Right renal pelvis (tissue), 4 donors: ENCODE measurements at places on chromosomes 11 and 22. TPM values are rescaled to one million over a fixed set of nuclear protein-coding genes. Genes with fewer than 3 reads are reported as not detected.

DNA sequence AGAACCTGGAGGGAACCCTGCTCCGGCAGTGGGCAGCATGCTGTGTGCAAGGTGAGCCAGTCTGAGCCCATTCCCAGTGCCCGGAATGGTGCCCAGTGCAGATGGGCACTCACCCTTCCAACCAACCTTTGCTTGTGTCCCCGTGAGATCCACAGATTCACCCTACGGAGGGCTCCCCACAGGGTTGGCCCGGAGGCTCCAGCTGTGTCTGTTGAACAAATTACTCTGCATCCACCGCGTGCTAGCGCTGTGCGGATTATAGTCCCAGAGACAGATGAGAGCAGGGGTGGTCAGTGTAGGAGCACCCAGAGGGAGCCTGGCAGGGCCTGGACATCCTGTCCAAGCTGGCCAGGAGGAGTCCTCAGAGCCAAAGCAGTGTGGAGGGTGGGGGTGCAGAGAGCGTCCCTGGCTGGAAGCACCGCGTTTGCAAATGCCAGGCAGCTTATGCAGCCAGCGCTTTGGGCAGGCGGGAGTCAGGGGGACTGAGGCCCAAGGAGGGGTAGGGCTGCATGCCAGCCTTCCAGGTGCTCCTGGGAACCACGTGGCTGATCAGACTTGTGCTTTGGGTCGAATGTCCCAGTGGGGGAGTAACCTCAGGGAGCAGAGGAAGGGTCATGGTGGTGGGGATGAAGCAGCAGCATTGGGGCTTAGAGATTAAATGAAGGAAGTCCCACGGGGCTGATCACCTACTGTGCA lies 80.5 kb downstream of the KCNQ1 start:
- DNase-seq: no peak

GRCh38 chr11:46948378-46949131 lies 12.0 kb downstream of the CSTPP1 start:
- DNase-seq: no peak

DNA sequence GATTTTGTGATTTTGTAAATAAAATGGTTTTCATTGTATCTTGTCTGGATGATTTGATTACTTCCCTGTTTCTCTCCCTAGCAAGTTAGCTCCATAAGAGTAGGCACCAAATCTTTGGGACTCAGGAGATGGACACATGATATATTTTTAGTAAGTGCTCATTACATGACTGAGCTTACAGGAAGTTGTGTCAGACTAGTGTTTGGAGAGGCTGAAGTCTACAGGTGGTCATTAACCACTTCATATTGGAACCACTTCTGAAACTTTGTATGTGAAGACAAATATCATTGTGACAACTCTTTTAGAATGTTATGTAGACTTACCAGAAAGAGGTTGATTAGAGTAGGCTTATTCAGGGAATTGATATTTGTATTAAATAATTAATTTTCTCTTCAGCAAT lies 19.1 kb downstream of the ARHGAP42 start:
- no peak for DNase-seq

- DNase-seq: no peak
Measured at GRCh38 chr11:8071616-8072581, 9.1 kb upstream of the TUB start.

GRCh38 chr11:73493956-73494598 lies 103.8 kb downstream of the FAM168A start:
- no peak for DNase-seq

DNA sequence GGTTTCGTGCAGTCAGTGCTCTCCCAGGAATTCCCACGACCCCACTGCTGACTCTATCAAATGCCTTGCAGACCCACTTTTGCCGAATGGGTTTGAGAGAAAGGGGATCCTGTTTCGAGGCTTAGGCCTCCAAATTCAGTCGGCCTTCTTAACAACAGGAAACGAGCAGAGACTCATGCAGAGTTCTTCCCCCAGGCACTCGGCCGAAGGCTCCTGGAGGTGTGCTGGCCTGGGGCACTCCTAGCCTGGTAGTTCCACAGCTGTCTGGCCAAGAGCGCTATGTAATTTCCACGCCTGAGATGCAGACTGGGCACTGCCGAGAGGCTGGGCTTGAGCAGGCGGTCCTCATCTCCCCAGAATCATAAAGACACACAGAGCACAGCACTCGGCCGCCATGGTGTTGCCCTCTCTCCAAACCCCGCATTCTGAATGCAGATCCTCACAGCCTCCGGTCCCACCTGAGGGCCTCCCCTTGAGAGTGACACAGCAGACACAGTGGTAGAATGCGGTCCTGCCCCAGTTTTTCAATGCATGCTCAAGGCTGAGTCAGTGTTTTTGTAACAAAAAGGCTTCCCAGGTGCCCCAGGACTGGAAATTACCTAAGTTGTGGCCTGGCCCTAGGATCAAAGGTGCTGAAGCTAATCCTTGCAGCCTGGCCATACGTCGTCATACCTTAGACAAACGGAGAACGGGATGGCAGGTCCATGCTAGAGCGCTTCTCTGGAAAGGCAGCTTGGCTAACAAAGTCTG lies 30.2 kb upstream of the BID start:
- DNase-seq: no peak

DNA sequence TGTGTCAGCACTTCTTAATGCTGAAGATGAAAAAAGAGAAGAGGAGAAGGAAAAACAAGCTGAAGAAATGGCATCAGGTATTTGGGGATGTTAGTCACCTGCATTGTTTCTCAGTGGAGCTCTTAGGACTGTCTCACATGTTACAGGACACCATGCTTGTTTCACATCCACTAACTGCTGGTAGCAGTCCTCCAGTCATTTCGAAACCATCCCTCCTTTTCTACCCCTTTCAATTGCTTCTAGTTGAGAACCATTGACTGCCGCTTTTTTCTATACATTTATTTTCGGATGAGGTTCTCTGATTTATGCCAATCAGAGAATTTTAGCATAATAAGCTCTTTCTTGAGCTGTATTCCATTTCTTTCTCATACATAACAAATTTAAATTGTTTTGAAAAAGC lies 21.5 kb downstream of the BIRC2 start:
- no peak for DNase-seq

DNA sequence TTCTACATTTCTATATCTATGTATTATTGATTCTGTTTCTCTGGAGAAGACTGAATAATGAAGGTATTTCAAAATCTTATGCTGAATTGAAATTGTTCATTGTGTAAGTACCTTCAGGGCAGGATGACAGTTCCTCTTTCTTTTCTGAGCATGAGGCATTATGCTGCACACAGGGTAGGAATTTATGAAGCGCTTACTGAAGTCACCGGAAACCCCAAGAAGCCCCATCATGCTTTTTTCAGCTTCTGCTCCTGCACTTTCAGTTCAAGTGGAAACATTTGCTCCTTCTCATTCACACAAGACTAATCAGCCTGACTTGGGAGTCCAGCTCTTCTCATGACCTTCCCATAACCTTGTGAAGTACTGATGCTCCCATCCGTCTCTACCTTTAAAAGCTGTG lies 314.7 kb upstream of the SORL1-AS1 start:
- DNase-seq: no peak

- DNase-seq: no peak
Measured at GRCh38 chr11:47981667-47982404, 1.5 kb downstream of the PTPRJ start.

GRCh38 chr11:1931341-1932104 lies 12.0 kb downstream of the TNNT3 start:
- DNase-seq: no peak

DNA sequence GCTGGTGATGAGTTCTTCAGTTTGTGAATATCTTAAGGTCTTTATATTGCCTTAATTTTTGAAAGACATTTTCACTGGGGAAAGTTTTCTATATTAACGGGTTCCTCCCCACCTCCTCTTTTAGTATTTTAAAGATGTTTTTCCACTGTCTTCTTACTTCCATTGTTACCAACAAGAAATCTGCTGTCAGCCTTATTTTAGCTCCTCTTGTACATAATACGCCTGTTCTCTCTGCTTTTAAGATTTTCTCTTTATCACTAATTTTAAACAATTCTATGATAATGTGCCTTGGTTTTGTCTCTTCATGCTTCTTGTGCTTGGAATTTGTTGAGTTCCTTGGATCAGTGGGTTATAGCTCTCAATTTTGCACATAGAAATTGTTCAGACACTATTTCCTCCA lies 280.4 kb downstream of the DCDC1 start:
- no peak for DNase-seq

DNA sequence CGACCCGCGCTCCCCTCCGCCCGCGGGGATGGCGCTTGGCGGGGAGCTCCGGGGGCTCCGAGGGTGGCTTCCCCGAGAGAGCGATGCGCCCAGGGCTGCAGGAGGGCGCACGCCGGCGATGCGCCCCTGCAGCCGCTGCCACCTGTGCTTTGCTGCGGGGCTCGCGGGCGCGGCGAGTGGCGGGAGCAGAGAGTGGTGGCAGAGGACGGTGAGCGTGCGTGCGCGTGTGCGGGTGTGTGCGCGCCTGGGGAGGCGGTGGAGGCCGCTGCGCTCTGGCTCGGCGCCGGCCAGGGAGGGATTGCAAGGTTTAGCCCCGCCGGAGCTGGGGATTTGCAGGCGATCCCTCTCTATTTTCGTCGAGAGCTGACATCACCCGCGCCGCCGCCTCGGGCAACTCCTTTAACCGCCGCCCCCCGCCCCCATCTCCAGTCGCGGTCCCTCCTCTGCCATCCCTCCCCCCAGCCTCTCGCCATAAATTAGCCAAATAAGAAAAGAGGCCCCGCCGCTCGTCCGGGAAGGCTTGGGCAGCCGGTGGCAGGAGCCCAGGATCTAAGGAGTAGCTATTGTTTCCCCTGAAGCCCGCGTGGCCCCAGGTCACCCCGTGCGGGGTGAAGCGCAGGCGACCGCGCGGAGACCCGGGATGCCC lies at the start of gene SLC1A2:
Gene SLC1A2, minus strand, starts transcription at position 375 of the 646 bp plus-strand sequence. CDS start 592 bp downstream, outside the sequence.
- DNase-seq: no peak

DNA sequence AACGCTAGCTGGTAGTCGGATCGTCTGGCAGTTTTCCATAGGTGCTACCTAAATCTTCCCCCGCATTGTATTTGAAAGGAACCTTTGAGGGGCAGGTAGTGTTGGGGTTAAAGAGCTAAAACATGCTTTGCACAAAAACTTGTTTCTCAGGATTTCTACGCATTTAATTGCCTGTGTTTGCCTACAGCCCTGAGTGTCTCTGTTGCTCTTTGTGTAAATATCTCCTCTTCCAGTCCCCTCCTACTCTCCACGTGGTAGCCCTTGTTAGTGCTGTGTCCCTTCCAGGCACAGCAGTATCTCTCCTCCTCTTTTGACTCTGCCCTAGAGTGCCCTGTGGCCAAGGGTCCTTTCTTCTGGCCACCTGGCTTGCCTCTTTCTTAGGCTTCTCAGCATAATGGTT lies 81.7 kb downstream of the BARX2 start:
- DNase-seq: no peak

- DNase-seq: no peak
Measured at GRCh38 chr11:124669193-124669592, 4.3 kb downstream of the SIAE start.

- no peak for DNase-seq
Measured at GRCh38 chr22:44578516-44579230, 80.6 kb upstream of the RTL6 start.

DNA sequence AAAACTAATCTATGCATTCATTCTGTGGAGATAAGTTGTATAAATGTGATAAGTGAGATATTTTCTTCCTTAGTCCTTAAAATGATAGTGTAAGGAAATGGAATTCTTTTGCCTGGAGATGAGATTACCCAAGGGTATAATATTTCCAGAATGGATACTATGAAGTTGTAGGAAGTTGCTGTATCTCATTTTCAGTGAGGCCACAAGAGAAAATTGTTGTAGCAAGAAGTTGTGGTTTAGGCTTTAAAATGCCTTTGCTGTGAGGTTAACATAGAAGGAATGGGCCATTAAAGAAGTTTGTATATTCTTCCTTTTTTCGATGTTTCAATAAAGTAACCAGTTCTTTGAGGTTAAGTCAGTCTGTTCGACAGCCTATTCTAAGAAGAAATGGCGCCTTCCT lies 50.7 kb upstream of the LIN7C start:
- no peak for DNase-seq

DNA sequence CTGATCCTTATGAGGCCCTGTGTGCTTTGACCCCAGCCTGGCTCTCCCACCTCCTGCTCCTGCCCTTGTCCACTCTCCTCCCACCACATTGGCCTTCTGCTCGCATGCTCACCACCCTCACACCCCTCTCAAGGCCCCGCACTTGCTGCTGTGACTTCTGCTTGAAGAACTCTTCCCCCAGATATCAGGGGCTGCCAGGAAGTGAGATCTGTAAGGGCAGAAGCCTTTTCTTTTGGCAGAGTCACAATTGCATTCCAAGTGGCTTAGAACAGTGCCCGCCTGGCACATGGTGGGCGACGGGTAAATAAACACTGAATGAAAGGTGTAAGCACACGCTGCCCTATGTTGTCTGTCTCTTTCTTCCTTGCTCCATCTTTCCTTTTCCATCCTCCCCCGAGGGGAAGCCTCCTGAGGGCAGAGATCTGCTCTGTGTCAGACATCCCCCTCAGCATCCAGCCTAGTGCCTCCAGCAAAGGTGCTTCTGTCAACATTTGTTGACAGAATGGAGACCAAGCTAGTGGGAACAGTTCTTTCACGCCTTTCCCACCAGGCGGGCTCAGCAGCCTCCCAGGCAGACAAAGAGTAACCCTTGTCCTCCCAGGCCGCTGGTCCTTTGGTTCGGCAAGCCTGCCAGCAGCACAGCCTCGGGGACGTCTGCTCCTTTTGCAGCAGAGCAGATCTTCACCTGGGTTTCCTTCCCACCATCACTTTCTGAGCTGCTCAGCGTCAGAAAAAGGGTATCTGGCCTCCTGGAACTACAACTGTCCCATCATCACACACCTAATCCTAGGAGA lies 10.0 kb upstream of the PEX26 start:
- DNase-seq: no peak

DNA sequence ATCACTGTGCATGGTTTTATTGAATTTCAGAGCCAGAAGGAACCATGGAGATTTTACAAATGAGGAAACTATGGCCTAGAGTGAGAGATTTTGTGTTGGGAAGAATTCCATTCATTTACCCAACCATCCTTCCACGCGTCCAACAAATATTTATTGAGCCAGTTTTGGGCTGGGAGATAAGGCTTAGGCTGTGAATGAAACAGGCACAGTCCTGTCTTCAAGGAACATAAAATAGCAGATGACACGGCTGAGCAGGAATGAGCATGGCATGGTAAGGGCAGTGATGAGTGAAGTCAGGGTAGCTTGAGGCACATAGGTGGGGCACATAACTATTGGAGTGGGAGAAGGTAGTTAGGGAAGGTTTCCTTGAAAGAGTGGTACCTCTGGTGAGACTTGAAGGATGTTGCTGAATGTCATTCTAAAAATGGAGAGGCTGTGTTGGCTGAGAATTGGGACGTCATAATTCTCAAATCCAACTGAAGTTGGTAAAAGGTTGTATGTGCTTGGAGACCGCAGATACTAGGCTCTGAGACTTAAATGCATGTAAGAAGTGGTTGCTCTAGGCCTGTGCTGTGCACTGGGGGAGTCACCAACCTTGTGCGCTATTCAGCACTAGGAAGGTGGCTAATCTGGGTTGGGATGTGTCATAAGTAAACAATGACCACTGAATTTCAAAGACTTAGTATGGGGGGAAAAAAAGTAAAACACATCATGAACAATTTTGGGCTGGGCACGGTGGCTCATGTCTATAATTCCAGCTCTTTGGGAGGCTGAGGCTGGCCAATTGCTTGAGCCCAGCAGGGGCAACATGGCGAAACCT lies 51.9 kb downstream of the TEAD1 start:
- DNase-seq: no peak

Gene FAM111B
- 13.4 TPM for polyA plus RNA-seq

Gene SPINDOC
- polyA plus RNA-seq: 28.5 TPM

Gene MS4A5
- polyA plus RNA-seq: not detected

Gene TMEM132A
- 102 TPM for polyA plus RNA-seq

Gene DRG1
- polyA plus RNA-seq: 99.3 TPM

Gene OR5T2
- polyA plus RNA-seq: not detected
